LNCaP clone FGC (cell line): ENCODE measurements at places on chromosomes 16 and 17.

- no peak for DNase-seq
Measured at GRCh38 chr16:24188751-24189318, 67.3 kb upstream of the CACNG3 start.

- DNase-seq, result no peak
Measured at GRCh38 chr16:86070971-86071370, 172.0 kb downstream of the IRF8 start.

DNA sequence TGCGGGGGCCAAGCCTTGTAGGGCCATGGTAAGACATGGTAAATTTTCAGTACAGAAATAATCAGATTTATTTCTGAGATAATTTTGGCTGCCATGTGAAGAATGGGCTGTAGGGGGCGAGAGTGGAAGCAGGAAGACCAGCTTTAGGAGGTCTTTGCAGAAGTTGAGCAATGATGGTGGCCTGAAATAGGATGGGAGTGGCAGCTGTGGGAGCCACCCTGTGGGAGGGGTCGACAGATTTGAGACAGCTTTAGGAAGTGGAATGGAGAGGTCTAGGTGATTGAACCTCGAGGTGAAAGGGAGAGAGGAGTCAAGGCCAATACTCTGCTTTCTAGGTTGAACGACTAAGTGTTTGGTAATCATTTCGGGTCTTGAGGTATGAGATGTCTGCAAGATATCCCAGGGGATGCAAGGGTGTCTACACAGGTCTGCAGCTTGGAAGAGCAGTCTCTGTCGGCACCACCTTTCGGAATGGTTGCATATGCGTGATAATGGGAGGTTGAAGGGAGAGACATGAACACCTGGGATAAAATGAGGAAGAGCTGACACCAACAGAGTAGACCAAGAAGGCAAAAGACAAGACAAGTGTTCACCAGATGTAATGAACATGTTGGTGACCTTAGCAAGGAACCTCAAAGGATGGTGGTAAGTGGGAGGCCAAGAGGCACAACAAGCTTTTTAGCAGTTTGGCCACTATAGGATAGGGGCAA lies 4.2 kb upstream of the ATXN7L3 start:
- no peak for DNase-seq

DNA sequence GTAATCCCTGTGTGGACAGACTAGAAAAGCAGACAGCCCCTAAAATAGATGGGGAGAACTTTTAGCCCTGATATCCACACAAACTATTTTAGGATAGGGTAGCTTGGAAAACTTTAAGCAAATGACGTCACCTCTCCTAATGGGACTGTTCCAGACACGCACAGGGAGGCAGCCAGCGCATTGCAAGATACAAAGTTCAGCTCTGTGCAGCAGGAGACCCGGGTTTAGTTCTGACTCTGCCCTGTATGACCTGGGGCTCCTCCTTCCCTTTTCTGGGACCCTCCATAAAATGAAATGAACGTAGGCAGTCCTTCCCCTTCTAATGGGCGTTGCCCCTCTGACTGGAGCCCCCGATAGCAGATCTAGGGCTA lies 6.3 kb downstream of the ZNF689 start:
- DNase-seq, result no peak

GRCh38 chr16:456891-457483 lies 31.5 kb downstream of the RAB11FIP3 start:
- no peak for DNase-seq

GRCh38 chr17:38509772-38510420 lies 81.6 kb downstream of the ARHGAP23 start:
- no peak for DNase-seq

DNA sequence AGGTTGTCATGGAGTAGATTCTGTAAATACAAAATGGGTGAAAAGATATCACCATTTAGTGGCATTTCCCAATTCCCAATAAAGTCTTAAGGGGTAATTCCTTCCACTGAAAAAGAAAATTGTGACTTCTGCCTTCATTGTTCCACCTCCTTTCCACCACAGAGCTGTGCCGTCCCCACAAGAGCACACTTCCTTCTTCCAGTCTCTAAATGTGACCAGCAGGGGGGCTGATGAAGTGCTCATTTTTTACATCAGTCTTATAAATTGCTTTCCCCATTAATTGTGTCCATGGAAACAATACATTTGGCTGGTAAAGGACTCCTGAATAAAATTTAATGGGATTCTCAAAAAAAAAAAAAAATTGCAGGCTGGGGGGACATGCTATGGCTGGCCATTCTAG lies 260.8 kb upstream of the PSMD7 start:
- DNase-seq, result no peak

GRCh38 chr16:47317465-47318240 lies 143.2 kb downstream of the ITFG1 start:
- no peak for DNase-seq

- no peak for DNase-seq
Measured at GRCh38 chr17:65385726-65386125, 175.7 kb downstream of the AXIN2 start.

GRCh38 chr16:30989469-30990047 lies 4.6 kb downstream of the HSD3B7 start:
- DNase-seq, result no peak

GRCh38 chr16:11640987-11641817 lies 27.1 kb upstream of the SNN start:
- DNase-seq, result no peak

GRCh38 chr16:61579195-61579594 lies 457.0 kb downstream of the CDH8 start:
- peak; percentile 10 for DNase-seq

- no peak for DNase-seq
Measured at GRCh38 chr17:38317081-38317480, 20.1 kb downstream of the MRPL45 start.

DNA sequence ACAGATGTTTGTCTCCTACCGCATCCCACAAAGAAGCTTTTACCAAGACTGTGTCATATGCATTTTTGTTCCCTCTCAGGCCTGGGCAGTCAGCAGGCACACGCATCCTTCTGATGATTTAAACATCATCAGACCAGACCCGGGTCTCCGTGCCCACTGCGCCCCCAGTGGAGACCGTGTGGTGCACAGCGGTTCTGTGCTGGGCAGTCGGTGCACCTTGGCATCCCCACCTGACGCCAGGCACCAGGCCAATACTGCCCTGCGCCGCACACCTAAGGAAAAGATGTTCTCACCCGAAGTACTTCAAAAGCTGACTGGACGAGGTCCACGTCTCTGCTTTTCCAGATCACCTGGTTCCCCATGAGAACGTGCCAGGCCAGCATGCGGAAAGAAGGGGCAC lies 10.6 kb upstream of the PLD6 start:
- no peak for DNase-seq

- DNase-seq, result no peak
Measured at GRCh38 chr17:3213587-3213986, 6.1 kb downstream of the OR1A1 start.

- DNase-seq, result no peak
Measured at GRCh38 chr17:61783556-61784304, 79.6 kb downstream of the BRIP1 start.

DNA sequence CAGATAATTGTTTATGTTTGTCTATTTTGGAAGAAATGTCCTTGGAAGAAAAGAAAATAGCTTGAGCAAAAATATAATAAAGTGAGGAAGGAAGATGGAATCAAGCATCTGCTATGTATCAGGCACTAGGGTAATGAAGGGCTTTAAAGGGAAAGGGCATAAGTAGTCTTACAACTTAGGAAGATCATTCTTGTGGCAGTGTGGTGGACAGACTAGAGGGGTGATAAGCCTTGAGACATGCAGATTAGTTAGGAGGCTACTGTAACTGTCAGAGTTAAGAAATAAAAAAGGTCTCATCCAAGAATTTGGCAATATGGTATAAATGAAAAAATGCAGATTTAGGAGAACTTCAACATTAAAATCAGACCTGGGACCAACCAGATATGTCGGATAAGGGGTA lies 14.9 kb downstream of the FAM222B start:
- no peak for DNase-seq

GRCh38 chr17:55340176-55340575 lies 75.4 kb downstream of the HLF start:
- DNase-seq, result no peak
